ENCODE measurements at places on chromosomes 13 and 19.
A peak's percentile ranks its signal among the peaks of the same experiment; 100 is the strongest.

- H3K27ac ChIP-seq, result no peak overlapping the region
- no peak overlapping the region for H3K4me3 ChIP-seq
- H3K27me3 ChIP-seq, result peaks cover 33% of the 10 kb centered on the region
- H3K36me3 ChIP-seq, result no peaks in the 10 kb centered on the region
These were observed 3.2 kb downstream of the KLK2 start for GRCh38 chr19:50876456-50876855.

DNA sequence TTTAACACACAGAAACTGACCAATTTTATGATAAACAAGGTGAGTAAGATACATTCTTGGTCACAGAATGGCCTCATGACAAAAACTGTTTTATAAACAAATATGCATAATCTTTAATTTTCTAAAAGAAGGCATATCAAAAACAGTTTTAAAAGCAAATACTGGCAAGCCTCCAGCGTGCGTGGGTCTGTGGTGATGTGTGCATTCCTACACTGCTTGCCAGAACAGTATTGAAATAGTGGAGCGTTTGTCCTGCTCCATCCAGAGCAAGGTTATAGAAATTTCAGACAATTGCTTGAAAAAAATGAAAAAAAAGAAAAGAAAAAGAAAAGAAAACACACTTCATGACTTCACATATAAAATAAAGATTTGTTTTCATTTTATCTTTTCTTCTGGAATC lies 140.9 kb downstream of the MZT1 start:
- no peak overlapping the region for H3K27ac ChIP-seq
- H3K4me3 ChIP-seq, result no peak overlapping the region
- peaks cover 9% of the 10 kb centered on the region for H3K27me3 ChIP-seq
- H3K36me3 ChIP-seq, result no peaks in the 10 kb centered on the region
- DNase-seq, result no peak

GRCh38 chr19:35029737-35030256 lies 473 bp upstream of the SCN1B start:
- peak overlapping the region; percentile 58 for H3K4me3 ChIP-seq
- H3K27ac ChIP-seq, result no peak overlapping the region
- H3K27me3 ChIP-seq, result peaks cover 7% of the 10 kb centered on the region

DNA sequence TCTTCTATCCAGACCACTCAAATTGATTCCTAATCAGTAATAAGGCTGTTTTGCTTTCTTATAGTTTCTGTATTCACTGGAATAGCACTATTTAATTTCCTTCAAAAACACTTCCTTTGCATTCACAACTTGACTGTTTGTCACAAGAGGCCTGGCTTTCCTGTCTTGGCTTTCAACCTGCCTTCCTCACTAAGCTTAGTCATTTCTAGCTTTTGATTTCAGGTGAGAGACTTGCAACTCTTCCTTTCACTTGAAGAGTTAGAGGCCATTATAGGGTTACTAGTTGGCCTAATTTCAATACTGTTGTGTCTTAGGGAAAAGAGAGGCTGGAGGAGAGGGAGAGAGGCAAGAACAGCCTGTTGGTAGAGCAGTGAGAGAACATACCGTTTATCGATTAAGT lies 47.0 kb downstream of the SACS start:
- H3K27me3 ChIP-seq, result peaks cover 16% of the 10 kb centered on the region
- H3K4me1 ChIP-seq, result no peaks in the 10 kb centered on the region

- peaks cover 86% of the 10 kb centered on the region for H3K27me3 ChIP-seq
- H3K36me3 ChIP-seq, result no peaks in the 10 kb centered on the region
- peaks cover 12% of the 10 kb centered on the region for H3K4me1 ChIP-seq
These were observed 7.6 kb downstream of the GPR32 start for GRCh38 chr19:50777830-50778303.

DNA sequence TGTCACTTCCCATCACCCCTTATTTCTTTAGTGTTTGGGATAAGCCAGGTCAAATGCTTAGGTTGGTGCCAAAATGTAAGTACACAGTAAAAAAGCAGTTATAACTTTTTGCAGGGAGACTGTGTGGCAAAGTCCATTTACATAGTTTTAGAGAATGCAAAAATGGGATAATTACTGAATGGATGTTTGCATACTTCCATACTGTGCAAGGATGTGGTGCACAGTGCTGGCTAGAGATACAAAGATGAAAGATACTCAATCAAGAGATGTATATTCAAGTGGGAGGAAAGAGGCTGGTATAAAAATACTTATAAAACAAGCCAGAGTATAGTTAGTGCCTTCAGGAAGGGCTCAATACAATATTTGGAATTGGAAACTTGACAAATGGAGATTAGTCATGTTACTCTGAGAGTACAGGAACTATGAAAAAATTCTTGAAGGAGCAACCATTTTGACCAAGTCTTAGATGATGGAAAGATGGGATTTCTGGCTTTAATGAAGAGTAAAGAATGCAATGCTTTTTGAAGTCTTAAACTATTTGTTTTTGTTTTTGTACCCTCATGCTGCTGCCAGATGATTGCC lies 8.0 kb downstream of the PDS5B start:
- DNase-seq, result no peak
- H3K27ac ChIP-seq, result no peak overlapping the region
- H3K36me3 ChIP-seq, result peaks cover 2% of the 10 kb centered on the region
- peaks cover 60% of the 10 kb centered on the region for H3K4me1 ChIP-seq

GRCh38 chr19:33678796-33679585 lies 57.2 kb downstream of the CHST8 start:
- DNase-seq, result no peak
- H3K4me3 ChIP-seq, result no peak overlapping the region
- peaks cover 28% of the 10 kb centered on the region for H3K27me3 ChIP-seq
- H3K36me3 ChIP-seq, result no peaks in the 10 kb centered on the region
- H3K27ac ChIP-seq, result no peak overlapping the region
- H3K4me1 ChIP-seq, result no peaks in the 10 kb centered on the region

DNA sequence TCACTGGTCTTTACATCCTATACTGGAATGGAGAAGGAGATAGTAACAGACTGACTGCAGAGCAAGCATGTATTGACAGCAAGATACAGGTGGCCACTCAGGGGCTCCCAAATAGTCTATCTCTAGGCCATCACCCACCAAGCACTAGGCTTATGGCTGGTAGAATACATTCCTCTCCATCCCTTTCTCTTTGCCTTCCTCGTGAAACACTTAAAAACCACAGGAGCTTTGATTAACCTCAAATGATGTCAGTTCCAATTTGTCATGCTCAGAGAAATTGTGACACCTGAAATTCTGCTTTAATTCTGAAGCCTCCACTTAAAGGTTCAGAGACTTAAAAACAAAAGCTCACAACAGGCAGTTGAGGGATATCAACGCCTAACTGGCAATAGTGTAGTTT lies 17.2 kb downstream of the ENOX1 start:
- no peak overlapping the region for H3K4me3 ChIP-seq
- H3K27ac ChIP-seq, result no peak overlapping the region
- H3K27me3 ChIP-seq, result peaks cover 9% of the 10 kb centered on the region
- no peaks in the 10 kb centered on the region for H3K36me3 ChIP-seq

GRCh38 chr13:45332831-45333219 lies 8.2 kb downstream of the TPT1 start:
- H3K4me3 ChIP-seq, result no peak overlapping the region
- H3K27me3 ChIP-seq, result no peaks in the 10 kb centered on the region
- peaks cover 94% of the 10 kb centered on the region for H3K4me1 ChIP-seq
- H3K27ac ChIP-seq, result peak overlapping the region; percentile 62

DNA sequence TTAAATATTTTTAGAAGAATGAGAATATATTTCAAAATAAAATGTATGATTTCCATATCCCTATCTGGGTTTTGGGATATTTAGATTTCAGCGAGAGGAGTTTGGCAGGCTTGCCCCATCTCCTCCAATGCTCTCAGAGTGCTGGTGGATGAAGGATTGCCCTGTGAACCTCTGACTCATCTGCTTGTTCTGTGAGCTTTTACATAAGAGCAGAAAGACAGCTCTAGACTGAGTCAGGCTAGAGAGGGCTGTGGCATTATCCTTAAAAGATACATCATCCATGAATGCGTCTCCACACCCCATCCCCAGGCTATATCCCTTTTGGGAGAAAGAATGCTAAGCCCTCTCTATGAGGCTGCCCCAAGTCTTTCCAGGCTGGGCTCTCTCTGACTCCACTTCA lies 190.6 kb downstream of the TUBA3C start:
- DNase-seq, result no peak
- H3K27ac ChIP-seq, result no peak overlapping the region
- peaks cover 7% of the 10 kb centered on the region for H3K27me3 ChIP-seq
- H3K36me3 ChIP-seq, result peaks cover 6% of the 10 kb centered on the region
- H3K4me1 ChIP-seq, result no peaks in the 10 kb centered on the region

DNA sequence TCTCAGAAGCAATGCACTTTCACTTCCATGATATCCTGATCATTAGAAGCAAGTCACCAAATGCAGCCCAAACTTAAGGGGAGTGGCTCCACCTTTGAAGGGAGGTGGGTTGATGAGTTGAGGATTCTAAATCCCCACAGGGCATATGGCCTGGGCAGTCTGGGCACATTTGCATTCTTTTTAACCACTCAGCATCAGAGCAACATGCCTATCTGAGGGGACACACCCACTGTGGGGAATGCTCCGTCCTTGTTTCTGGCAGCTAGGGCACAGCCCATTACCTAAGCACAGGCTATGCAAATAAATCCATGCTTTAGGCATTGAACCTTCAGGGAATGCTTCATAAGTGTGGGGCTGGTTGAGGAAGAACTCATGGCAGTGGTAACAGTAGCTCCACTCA lies 12.3 kb upstream of the SACS start:
- H3K4me1 ChIP-seq, result no peaks in the 10 kb centered on the region
- no peak overlapping the region for H3K4me3 ChIP-seq
- no peaks in the 10 kb centered on the region for H3K27me3 ChIP-seq
- DNase-seq, result no peak
- no peak overlapping the region for H3K27ac ChIP-seq
- H3K36me3 ChIP-seq, result no peaks in the 10 kb centered on the region

- H3K27ac ChIP-seq, result peak overlapping the region; percentile 98
- H3K4me3 ChIP-seq, result peak overlapping the region; percentile 96
- H3K27me3 ChIP-seq, result no peaks in the 10 kb centered on the region
- peak; percentile 53 for DNase-seq
- H3K4me1 ChIP-seq, result peaks cover 20% of the 10 kb centered on the region
These were observed 434 bp upstream of the FNDC3A start for GRCh38 chr13:48975101-48975855.

- peaks cover 34% of the 10 kb centered on the region for H3K4me1 ChIP-seq
- peaks cover 37% of the 10 kb centered on the region for H3K36me3 ChIP-seq
- peak overlapping the region; percentile 100 for H3K27ac ChIP-seq
- peak overlapping the region; percentile 82 for H3K4me3 ChIP-seq
- no peak for DNase-seq
These were observed 1.4 kb downstream of the HNRNPUL1 start for GRCh38 chr19:41265395-41266153.

DNA sequence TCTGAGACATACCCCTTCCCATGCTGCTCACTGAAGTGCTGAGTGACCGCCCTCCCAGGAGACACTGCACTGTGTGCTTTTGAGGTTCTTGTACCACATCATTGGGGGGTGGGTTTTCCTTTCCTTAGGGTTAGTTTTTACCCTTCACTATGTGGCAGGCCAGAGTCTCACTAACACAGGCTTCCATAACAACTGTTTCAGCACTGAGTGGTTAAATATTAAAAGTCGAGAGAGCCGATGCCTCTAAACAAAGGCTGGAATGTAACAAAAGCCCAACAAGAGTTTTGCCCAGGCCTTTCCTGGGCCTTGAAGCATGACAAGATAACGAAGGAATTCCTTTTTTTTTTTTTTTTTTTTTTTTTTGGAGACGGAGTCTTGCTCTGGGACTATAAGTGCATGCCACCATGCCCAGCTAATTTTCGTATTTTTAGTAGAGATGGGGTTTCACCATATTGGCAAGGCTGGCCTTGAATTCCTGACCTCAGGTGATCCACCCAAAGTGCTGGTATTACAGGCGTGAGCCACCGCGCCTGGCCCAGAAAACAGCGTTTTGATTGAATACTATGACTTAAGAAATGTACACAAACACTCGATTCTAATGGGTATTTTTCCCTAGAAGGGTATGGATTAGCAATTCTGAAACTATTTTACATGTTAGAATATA lies 46.5 kb downstream of the ZNF823 start:
- H3K27ac ChIP-seq, result no peak overlapping the region
- peaks cover 26% of the 10 kb centered on the region for H3K27me3 ChIP-seq
- H3K4me1 ChIP-seq, result peaks cover 9% of the 10 kb centered on the region
- no peak for DNase-seq

DNA sequence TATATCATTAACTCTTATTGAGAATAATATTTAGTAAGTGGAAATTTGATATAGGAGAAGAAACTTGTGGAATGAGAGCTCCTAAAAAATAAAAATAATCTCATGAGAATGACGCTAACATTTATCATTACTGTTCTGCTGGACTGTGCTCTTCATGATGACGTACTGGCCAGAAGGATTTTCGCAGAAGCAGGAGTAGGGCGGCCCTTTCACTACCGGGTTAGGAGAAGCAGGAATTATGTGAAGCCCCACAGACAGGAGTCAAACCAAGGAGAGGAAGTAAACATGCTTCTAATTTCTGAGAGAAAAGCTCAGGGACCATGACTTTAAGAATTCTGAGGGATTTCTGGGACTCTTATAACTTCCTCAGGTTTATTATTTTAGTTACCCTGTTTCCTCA lies 195.1 kb downstream of the VWA8 start:
- H3K27ac ChIP-seq, result peak overlapping the region; percentile 60
- no peaks in the 10 kb centered on the region for H3K27me3 ChIP-seq
- no peak for DNase-seq
- H3K4me1 ChIP-seq, result peaks cover 8% of the 10 kb centered on the region
- no peak overlapping the region for H3K4me3 ChIP-seq
- H3K36me3 ChIP-seq, result peaks cover 48% of the 10 kb centered on the region

GRCh38 chr13:52885141-52885540 lies 36.7 kb upstream of the PCDH8 start:
- no peak overlapping the region for H3K4me3 ChIP-seq
- peaks cover 47% of the 10 kb centered on the region for H3K27me3 ChIP-seq
- DNase-seq, result no peak
- H3K36me3 ChIP-seq, result no peaks in the 10 kb centered on the region
- no peaks in the 10 kb centered on the region for H3K4me1 ChIP-seq

DNA sequence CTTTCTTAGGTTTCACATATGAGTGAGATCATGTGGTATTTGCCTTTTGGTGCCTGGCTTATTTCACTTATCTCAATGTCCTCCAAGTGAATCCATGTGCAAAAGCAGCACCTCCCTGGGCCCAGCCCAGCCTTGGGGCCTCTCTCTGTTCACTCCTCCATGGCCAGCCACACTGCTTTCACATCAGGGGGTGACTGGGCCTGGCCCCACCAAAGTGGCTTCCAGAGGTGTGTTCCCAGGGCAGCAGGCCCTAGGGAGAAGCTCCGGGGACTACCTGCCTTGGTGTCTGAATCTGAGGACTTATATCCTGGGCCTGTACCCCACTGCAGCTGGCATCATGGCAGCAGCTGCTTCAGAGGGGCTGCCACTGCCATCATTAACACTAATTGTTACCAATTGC lies 829.9 kb upstream of the SLITRK5 start:
- H3K36me3 ChIP-seq, result peaks cover 5% of the 10 kb centered on the region
- H3K27ac ChIP-seq, result no peak overlapping the region
- H3K4me1 ChIP-seq, result no peaks in the 10 kb centered on the region

Data from naive thymus-derived CD8-positive, alpha-beta T cell (primary cell).